Mucosa of descending colon (tissue), 3 donors: ENCODE measurements at places on chromosomes 2 and 18. TPM values are rescaled to one million over a fixed set of nuclear protein-coding genes. Genes with fewer than 3 reads are reported as not detected.

GRCh38 chr2:83742117-83742782 lies 716.8 kb downstream of the SUCLG1 start:
- DNase-seq, result no peak

GRCh38 chr2:156470975-156471583 lies 34.9 kb downstream of the GPD2 start:
- no peak for DNase-seq

- DNase-seq, result no peak
Measured at GRCh38 chr2:41498781-41499180, 549.0 kb upstream of the PKDCC start.

- no peak for DNase-seq
Measured at GRCh38 chr2:170434900-170435621, 257.1 kb downstream of the MYO3B start.

GRCh38 chr2:1869248-1869647 lies 124.9 kb upstream of the PXDN start:
- no peak for DNase-seq

- peak; percentile 69 for DNase-seq
Measured at GRCh38 chr2:112692495-112692911, 28.3 kb upstream of the NT5DC4 start.

- no peak for DNase-seq
Measured at GRCh38 chr18:74155276-74155675, 7.0 kb downstream of the TIMM21 start.

DNA sequence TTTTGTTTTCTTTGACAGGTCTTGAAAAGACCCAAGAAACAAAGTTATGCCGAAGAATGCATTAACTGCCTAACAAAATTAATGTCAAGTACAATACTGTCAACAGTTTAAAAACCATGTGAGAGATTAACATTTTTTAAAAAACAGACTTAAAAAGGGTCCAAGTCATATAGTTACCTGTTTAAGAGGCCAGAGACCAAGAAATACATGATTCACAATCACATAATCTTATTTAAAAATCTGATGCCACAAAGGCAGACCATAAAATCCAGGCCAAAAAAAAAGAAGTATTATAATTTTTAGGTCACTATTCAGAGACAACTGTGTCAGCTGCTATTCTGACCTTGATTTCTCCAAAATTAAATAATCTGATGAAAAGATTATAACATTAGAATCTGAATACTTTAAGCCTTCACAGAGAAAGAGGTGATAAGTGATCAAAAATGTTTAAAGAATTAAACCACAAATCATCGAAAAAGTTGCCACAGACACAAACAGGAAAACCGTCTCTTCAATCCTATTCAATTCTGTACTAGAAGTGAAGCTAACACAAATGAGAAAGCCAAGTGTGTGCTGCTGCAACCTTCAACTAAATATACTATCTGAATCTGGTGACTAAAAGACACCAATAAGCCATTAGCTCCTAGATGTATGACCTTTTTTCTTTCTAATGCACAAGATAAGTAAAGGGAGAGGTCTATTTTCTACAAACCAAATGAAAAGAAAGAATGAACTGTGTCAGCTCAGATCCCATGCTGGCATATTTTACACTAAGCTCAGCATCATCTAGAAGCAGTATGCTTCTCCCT lies 286.0 kb downstream of the ZEB2 start:
- DNase-seq, result no peak

DNA sequence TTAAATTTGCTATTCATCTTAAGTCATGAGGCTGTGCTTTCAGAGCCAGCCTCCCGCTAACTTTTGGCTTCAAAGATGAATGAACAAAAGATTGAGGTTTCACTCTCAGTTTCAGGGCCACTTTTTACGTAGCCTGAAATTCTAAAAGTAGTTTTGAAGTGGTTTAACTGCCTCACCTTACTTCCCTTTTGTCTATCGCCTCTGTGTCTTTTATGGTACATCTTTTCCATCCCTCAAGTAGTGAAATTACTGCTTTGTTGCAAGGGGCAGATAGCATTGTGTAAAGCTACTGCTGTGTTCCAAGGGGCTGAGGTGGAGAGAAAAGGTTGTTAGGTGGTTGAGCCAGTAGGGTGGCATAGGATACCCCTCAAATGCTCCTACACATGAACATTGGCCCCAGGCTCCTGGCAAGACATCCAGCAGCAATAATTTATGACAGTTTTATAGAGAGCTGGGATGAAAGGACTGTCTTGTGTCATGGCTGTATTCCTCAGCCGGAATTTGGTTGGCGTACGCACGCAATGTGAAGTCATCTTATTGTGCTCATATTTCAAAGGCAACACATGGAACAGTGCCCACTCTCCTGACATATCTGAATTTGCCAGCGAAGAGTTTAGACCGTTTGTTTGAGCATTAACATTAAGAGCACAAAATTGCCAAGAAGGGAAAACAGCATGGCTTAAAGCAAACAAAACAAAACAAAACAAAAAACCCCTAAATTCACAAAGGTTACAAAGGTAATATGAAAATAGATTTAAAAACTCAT lies 32.2 kb downstream of the QPCT start:
- DNase-seq, result no peak

DNA sequence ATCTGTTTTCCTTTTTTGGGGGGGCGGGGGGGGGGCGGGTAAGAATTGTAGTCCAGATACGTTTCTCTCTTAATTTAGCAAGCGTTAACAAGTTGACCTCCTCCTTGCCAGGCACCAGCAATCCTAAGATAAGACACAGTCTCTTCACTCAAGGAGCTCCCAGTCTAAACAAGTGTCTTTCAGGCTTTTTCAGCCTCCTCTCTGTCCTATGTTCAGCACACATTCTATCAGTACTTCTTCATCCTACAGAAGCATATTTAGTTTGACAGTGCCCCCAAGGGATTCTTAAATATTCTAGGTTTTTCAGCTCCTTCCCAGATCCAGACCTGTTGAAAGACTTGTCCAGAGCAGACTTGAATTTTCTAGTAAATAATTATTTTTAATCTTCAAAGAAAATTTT lies 2.7 kb downstream of the PPP1CB start:
- DNase-seq, result no peak

GRCh38 chr2:191404568-191404991 lies 159.4 kb downstream of the MYO1B start:
- no peak for DNase-seq

DNA sequence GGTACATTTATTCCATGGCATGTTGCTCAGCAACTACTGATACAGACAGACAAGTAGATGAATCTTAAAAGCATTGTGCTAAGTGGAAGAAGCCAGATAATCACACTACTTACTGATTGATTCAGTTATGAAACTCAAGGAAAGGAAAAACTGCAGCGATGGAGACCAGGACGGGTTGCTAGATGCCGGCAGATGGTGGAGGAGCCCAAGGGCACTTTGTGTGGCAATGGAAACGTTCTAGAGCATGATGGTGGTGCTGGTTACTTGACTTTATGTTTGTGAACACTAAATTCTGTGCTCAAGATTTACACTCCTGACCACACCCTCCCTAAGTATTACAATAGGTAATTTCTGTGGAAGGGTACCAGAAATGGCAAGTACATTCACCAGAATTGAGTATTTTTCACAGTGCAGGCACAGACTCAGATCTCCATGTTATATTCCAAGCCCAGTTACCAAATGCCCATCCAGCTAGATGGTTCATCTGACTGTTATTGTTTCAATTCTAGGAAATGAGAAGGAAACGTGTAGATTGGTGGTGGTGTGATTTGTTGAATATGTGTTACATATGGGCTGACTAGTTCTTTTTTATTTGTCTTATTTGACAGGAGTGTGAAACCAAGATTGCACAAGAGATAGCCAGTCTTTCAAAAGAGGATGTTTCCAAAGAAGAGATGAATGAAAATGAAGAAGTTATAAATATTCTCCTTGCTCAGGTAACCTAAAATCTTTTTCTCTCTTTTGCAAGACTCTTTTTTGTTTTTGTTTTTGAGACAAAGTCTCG lies 55.1 kb downstream of the RALBP1 start:
- DNase-seq, result no peak

DNA sequence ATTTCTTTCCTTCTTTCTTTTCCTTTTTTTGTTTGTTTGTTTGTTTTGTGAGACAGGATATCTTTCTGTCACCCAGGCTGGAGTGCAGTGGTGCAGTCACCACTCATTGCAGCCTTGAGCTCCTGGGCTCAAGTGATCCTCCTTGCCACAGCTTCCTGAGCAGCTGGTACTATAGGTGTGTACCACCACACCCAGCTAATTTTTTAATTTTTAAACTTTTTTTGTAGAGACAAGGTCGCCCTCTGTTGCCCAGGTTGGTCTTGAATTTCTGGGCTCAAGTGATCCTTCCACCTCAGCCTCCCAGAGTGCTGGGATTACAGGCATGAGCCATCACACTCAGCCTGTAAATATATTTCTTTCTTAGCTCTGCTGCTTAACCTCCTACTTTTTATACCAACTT lies 83.4 kb upstream of the CYP20A1 start:
- no peak for DNase-seq

DNA sequence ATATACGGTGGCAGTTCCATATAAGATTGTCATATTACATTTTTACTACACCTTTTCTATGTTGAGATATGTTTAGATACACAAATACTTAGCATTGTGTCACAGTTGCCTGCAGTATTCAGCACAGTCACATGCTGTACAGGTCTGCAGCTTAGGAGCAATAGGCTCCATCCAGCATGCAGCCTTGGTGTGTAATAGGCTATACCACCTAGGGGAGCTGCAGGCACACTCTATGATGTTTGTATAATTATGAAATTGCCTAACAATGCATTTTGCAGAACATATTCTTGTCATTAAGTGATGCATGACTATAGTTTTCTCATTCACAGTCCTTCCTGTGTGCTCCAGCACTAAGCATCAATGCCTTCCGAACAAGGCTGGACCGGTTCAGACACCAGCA lies 133.4 kb downstream of the NDUFA10 start:
- DNase-seq, result no peak

DNA sequence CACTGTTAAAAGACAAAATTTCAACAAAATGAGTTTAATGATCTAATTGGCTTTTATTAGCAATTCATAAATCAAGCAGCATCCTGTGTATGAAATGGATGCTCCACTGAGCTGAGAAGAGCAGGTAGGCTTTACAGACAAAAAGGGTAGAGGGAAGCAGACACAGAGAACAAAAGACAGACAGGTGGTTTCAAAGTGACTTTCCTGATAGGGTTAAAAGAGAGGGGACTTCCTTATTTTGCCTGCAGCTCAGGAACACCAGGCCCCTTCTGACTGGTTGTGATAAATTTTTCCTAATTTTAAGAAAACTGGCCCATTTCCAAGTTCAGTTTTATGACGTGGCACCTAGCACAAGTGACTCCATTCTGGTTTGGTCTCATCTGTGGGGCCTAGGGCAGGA lies 11.9 kb downstream of the TEX51 start:
- DNase-seq, result no peak

- no peak for DNase-seq
Measured at GRCh38 chr18:6672821-6673308, 56.7 kb upstream of the ARHGAP28 start.

- no peak for DNase-seq
Measured at GRCh38 chr2:8334866-8335325, 347.0 kb upstream of the ID2 start.

DNA sequence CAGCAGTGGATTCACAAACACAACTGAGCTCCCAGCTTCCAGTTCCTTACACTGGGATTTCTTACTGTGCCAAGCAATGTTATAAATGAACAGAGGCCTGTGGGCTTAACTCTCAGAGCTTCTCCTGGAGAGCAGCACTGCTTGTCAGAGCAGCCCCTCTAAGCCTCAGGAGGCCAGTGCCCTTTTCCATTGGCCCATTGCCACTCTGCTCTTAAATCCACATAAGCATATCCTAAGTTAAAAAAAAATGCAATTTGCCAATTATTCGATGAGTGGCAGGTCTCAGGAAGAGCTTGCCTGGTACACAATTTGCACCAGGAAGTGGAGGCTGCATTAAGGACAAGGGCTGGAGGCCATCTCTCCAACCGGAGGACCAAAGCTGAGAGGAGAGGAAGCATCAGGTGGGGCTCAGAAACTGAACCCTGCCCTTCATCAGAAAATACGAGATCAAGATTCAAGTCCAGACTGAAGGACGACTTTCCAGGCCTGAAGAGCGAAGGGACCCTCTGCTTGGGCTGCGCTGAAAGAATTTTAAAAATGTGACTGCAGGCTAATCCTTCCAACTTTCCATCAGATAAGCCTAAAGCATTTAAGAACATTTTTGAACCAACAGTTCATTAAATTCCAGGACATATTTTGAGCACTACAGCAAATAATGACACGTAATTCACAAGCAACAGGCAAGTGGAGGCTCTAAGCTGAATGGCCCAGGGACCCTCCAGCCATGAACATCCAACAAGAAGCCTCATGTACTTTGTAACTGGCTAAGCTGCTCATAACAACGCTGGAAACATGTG lies 28.4 kb upstream of the PXDN start:
- no peak for DNase-seq

- DNase-seq, result no peak
Measured at GRCh38 chr2:186968277-186968676, 119.3 kb upstream of the ZSWIM2 start.

GRCh38 chr2:175445281-175445680 lies 263.8 kb upstream of the ATP5MC3 start:
- no peak for DNase-seq

DNA sequence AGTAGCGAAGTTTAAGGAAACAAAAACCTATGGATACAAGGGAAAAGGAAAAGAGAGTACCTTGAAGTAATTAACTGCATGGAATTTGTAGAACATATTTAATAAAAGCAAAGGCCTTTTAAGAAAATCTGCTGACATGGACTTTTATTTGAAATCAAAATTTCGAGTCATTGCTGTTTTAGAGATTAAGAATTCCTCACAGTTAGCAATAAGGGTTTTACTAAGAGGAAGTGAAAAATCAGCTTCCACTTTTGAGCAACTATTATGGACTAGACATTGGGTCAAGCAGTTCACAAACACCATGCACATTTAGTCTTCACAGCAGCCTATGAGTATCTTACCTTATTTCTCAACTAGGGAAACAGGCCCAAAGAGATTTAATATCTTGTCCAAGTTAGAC lies 876.3 kb downstream of the BCL11A start:
- DNase-seq, result no peak

GRCh38 chr2:235049069-235049468 lies 97.3 kb downstream of the SH3BP4 start:
- DNase-seq, result no peak

GRCh38 chr2:220188031-220188430 lies 560.6 kb downstream of the SLC4A3 start:
- no peak for DNase-seq

Gene FER1L5
- 0.09 TPM for total RNA-seq

Gene CXCR4
- total RNA-seq, result 3.9 TPM

Gene DSG4
- total RNA-seq, result 0.24 TPM

Gene ABCB11
- 4.6 TPM for total RNA-seq

Gene EFR3B
- total RNA-seq, result 2.8 TPM

Gene TEKT4
- total RNA-seq, result not detected

Gene ASB18
- not detected for total RNA-seq

Gene ARHGEF33
- total RNA-seq, result 1.5 TPM

Gene DTNA
- 23.5 TPM for total RNA-seq

Gene L3MBTL4
- total RNA-seq, result 13.9 TPM

Gene FTCDNL1
- total RNA-seq, result 2.1 TPM

Gene CSRNP3
- 4.6 TPM for total RNA-seq

Gene HOXD13
- total RNA-seq, result 1.1 TPM

Gene TMEM163
- 1.5 TPM for total RNA-seq
